NCI-H2171 treated with DMSO at 0.1 percent for 48 hours (cell line): ENCODE measurements at places on chromosomes 7 and 10.

DNA sequence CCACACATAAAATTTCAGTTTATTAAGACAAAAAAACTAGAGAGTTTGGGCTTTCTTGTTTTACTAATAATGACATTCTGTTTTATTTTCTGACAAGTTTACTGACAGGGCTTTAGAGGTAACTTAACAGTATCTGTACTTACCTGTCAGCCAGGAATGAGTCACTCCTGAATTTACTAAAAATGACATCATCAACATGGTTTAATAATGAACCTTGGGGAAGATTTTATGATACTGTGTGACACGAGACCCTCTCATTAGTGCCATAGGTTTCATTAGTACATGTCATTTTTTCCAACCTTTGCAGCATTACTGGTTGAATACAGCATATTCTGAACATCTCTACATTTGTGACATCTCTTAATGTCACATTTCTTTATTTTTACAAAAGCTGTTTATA is 131.1 kb downstream of the KCND2 start:
- DNase-seq, result no peak

DNA sequence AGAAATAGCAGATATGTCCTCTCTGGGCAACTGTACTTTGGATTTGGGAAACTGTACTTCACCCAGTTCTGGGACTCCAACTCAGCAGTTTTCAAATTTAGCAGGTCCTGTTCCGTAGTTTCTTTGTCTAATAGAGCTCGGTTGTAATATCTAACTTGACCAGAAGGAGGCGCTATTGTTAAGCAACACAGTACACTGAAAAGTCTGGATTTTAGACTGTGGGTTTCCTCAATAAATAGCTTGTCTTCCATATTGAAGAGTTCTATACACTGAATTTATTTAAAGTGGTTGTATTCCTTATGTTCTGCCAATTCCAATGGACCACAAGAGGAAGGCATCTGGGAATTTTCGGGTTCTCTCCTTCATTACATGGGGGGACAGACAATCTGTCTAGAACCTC is 39.8 kb downstream of the ELFN1 start:
- DNase-seq, result no peak

GRCh38 chr7:42926204-42926603 is 5.8 kb downstream of the PSMA2 start:
- DNase-seq, result no peak

DNA sequence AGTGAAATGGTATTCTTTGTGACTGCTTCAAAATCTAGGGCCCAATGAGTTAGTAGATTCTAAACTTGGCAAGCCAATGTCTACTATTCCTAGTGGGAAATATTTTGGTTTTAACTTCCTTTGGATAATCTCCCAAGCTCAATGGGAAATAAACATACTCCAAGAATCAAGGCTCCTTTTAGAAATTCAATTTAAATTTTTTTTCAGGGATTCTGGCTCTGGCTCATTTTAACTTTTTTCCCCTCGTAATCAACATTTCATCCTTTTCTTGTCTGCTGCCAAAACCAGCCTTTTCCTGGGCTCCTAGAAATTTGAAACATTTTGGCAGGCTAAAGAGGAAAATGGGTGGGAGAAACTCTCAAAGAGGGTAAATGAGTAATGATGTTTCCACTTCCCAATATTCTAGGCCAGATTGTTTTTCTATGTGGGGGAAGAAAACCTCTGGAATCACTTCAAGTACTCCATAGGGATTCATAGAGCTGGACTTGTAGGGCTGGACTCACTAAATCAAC is 85.6 kb upstream of the AGR3 start:
- no peak for DNase-seq
